Gastroesophageal sphincter (tissue), 4 donors: ENCODE measurements at places on chromosomes 4 and X.

DNA sequence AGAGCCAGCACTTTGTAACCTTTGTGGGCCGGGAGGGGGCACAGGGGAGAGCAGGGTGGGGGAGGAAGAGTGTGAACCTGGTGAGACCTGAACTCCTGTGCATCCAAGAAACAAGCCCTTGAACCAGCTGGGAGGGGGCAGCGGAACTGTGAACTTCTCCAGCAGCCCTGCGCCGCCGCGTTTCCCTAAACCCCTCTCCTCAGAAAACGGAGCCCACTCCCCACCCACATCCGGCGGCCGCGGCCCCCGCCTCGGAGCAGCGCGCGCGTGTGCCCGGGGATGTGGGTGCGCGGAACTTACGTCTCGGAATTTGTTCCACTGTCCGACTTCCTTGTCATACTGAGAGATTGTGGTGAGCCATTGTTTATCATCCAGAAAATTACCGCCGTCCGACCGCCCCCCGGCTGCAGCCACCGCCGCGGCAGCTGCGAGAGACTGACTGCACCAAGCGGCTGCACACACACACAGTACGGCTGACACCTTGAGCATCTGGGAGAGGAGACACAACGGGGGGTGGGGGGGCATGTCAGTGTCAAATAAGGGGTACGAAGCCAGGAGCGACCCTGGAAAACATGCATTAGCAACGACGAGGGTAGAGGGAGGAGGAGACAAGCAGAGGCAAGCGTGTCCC, 494 bp downstream of the SPOCK3 start:
- ATAC-seq: no peak

- ATAC-seq: no peak
Measured at GRCh38 chr4:139022835-139023234, 7.3 kb downstream of the NOCT start.

- ATAC-seq: peak; percentile 57
Measured at GRCh38 chr4:41155194-41155830, 59.0 kb downstream of the APBB2 start.

DNA sequence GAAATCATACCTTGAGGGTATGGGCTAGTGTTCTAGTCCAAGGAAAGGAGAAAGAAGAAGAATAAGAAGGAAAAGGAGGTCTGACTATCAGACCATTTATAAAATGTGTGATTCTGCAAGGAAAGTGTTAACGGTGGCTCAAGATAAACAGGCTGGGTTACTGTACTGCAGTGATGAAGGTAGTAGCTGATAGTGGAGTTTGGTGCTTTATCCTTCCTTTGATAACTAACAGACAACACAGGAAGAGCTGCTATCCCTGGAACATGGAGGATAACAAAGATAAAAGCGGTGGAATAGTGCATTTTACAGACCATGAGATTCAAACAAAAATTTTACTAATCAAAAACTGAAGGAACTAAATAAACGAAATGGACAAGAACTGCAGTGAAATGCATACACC, 2.6 kb downstream of the UNC5C start:
- no peak for ATAC-seq

DNA sequence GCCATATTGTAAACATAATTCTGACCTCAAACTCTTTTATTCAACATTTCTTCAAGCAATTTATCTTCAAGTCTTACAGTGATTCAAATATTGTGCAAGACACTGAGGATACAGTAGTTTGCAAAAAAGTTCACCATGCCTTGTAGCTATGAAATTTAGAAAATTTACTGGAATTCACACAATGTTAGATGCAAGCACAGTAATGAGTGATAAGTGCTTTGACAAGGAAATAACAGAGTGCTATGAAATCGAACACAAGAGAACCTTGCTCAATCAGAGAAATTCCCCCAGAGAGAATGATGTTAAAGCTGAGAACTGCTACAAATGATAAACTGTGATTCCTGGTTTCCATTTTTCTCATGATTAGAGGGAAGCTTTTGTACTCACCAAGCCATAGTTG, 952.9 kb downstream of the FAT4 start:
- ATAC-seq: no peak

DNA sequence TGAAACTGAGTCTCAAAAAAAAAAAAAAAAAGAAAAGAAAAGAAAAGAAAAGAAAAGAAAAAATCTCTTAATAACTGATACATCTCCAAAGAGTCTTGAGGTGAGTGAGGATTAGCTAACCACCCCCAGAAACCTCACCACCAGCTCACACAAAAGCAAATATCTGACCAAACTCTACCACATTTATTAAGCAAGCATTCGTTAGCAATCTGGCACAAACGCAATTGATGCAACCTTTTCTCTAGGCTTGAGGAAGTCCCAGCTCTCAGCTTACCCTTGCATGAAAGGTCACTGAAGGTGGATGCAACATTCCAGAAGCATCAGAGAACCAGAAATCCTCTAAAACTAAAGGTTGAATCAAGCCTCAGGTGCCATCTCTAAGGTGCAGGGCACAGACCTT, 231.9 kb upstream of the BCOR start:
- no peak for ATAC-seq

- ATAC-seq: no peak
Measured at GRCh38 chr4:86014599-86014998, 345.3 kb downstream of the MAPK10 start.

GRCh38 chr4:20840648-20841190, 140.5 kb downstream of the PACRGL start:
- ATAC-seq: no peak

- ATAC-seq: no peak
Measured at GRCh38 chr4:53986062-53986461, 78.3 kb downstream of the CHIC2 start.

DNA sequence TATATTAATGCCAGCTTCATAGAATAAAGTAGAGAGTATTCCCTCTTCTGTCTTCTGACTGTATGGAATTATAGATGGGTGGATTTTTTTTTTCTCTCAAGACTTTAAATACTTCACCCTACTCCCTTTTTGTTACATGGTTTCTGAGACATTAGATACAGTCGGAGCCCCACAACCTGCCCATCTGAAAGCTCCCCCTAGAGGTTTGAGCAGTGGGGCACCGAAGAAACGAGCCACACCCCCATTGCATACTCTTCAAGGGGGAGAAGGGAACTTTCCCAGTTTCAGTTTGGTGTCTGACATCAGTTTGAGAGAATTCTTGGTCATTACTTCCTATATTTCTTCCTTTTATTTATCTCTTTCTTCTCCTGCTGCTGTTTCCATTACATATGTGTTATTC, 437.6 kb upstream of the AGA start:
- no peak for ATAC-seq

DNA sequence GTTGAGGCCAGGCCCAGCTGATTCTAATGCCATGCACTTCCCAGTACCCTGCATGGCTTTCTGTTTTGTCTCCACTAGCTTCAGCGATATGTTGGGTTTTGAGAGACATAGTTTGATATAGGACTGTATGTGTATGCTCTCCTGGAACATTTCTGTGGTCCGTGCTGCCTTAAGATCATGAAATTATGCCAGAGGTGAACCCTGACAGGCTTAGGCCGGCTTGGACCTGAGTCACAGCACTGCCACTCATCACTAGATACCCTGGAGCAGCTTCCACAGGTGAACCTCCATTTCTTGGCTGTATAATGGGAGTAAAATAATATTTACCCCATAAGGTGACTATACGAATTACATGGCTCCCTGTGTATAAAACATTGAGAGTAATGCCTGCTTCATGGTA, 6.4 kb downstream of the SGMS2 start:
- no peak for ATAC-seq

DNA sequence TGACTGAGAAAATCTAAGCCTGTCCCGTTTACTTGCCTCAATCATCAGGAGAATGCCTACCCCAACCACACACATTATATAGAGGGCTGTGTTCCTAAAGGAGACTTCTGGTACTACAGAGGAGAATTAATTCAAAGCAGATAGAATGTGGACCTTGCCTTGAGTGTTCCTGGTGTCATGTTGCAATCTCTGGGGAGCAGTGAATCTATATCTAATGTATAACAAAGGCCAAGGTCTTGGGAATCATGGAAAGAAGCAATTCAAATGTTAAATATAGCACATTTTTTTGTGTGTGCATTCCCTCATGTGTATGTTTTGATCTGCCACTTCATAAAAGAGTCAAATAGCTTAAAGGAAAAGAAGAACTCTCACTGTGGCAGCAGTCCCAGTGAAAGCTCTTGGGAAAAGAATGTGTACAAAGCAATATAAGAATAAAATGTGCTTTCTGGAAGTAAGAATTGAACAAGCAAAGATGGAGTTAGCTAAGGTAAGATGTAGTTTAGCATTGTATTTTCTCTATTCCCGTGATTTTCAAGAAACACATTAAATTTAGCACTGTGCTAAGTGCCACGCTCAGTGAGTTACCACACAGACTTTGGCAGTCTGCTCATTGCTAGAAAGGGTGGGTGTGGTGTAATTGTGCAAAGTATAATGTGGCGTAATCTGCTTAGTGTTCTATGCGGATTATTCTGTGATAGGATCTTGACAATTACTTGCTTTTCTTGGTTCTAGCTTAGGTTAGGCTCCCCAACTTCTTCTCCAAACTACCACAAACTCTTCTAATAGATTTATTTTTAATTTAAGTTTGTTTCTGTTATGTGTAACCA, 13.7 kb downstream of the ADH6 start:
- ATAC-seq: peak; percentile 65

DNA sequence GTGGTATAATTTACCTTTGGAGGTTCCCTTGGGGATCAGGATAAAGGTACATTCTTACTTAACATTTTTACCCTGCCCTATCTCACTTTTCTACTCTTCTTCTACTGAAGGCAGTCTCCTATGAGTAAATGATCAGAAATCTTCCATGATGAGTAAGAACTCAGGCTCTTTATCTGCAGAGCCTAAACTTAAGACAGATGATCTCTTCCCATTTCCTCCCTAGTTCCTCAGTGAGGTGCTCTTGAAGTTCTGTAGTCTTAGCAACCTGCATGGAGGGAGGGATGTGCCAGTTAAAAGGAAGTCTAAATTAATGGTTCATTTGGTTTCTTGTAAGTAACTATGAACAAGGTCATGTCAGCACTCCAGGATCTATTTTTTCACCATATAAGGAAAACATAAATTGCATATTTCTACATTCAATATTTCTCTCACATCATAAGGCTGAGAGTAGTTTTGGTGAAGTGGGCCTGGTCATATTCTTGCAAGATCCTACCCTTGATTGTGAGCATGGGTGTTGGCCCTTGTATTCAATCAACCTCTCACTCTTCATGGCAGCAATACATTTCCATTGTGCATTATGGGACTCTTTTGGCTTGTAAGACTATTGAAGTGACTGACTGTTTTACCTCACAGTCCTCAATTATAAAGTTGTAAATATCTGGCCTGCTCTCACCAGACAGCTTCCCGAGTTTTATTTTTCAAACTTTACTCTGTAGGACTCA, 295.5 kb downstream of the SLC7A11 start:
- ATAC-seq: no peak

- ATAC-seq: no peak
Measured at GRCh38 chr4:25308306-25308705, 4.3 kb upstream of the ZCCHC4 start.

DNA sequence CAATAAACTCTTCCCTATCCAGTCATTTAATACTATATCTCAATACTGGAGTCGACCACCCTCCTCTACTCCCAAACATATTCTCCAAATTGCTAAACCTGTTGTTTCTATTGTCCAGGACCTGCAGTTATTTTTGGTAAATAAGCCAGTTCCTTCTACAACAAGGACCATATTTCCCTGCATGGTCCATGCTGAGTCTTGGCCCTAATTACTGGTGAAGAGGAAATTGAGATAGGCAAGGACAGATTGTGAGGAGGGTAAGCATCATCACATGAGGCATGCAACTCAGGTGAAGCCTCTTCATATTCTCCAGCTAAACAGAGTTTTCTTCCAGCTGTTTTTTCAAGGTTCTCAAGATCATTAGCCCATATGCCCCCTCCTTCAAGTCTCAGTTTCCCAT, 1193.6 kb downstream of the RAPGEF2 start:
- no peak for ATAC-seq

- no peak for ATAC-seq
Measured at GRCh38 chrX:18170910-18171309, 49.8 kb downstream of the BEND2 start.

- no peak for ATAC-seq
Measured at GRCh38 chr4:53505947-53506346, 85.3 kb downstream of the LNX1 start.

- ATAC-seq: no peak
Measured at GRCh38 chr4:31793907-31794306, 1073.7 kb downstream of the PCDH7 start.

DNA sequence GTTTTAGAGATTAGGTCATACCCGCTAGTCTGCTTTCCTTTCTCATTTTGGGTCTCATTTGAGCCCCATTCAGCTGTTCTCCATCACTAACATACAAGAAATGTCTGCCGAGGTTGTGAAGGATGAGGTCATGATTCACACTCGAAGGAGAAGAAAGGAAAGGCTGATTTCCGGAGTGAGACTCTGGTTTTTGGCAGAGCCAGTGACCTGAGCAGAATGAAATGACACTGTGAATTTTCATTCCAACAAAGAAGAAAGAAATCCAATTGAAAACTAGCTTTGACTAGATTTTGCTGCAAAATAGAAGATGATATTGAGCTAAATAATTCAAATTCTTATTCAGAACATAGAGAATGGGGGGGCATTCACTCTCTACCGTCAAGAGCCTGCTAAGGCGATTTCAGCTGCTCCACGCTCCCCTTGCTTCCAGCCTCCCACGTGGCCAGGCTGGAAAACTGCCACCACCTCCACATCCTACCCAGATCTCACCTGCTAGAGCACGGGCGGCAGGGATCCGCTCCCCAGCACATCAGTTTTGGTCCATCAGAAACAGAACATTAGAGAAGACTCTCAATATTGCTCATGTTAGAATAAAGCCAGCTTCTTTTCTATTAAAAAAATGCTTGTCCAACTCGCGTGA, 39.0 kb downstream of the F11 start:
- no peak for ATAC-seq

- no peak for ATAC-seq
Measured at GRCh38 chr4:24867251-24867650, 45.6 kb downstream of the CCDC149 start.

DNA sequence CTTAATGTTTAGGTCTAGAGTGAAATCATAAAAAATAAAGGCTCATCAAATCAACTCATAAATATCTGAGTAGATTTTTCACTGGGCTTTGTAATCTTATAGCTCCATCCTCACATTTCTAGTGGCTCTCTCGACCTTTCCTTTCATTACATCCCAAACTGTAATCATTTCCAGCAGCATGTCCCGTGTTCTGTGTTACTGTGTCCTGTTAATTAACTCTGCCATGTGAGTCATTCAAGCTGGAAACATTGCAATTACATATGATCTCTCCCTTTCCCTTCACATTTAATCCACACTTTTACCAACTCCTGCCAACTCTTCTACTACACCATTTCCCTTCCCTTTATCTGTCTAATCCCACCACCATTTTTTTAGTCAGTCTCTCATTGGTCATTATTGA, 75.5 kb downstream of the UGT8 start:
- ATAC-seq: no peak
